ENCODE measurements at places on chromosomes 3 and 15.
A peak's percentile ranks its signal among the peaks of the same experiment; 100 is the strongest.

GRCh38 chr3:14162178-14162577, 16.2 kb downstream of the XPC start:
- no peak for DNase-seq

DNA sequence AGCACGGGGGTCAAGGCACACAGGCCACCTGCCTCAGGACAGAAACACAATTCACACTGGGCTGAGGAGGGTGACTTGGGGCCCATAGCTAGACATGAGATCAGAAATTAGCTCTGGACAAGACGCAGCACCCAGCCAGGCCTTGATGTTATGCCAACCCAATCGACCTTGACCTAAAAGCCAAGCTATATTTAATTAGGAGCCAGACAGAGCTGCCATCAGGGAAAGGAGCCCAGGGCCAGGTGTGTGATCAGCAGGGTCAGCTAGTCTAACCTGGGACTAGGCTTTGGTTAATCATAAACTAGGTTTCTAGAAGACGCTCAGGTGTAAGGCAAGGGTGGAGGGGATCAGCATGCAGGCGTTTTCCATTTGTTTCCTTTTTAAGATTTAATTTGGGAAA, 23.9 kb upstream of the SLC25A36 start:
- DNase-seq: no peak

- DNase-seq: no peak
Measured at GRCh38 chr3:70603103-70603502, 290.7 kb upstream of the MDFIC2 start.

DNA sequence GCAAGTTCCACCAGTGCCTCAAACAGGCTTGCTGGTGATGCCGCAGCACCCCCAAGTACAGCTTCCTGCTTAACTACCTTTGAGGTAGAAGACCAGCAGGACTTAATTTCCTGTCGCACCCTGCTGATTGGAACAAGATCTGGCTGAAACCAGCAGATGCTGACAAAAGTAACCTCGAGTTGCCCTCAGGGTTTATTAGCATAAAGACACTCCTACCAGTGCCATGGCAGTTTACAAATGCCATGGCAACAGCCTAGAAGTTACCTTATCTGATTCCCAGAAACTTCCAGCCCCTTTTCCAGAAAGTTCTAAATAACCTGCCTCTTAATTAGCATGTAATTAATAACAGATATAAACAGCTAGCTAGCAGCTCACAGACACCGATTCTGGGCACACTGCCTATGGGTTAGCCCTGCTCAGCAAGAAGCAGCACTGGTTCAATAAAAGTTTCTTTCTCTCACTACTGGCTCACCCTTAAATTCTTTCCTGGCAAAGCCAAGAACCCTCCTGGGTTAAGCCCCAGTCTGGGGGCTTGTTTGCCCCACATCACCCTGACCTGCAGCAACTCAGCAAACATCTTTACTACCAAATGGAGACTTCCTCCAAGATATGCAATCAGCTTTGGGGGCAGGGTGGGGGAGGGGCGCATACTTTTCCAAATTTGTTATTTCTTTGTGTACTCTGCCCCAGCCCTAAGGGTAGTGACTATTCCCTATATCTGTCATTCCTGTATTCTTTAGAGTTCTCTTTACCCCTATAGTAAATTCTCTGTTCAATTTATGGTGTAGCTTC, 54.2 kb downstream of the MAP4 start:
- DNase-seq: no peak

DNA sequence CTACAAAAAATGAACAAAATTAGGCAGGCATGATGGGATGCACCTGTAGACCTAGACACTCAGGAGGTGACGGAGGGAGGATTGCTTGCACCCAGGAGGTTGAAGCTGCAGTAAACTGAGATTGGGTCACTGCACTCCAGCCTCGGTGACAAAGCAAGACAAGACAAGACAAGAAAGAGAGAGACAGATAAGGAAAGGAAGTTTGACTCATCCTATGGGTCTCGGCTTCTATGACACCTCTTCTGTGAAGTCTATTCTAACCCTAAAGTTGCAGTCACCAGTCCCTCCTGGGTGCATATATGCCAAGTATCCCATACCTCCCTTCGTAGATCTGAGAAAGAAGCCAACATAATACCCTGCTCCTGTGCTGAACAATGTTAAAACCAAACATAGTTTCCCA, 7.9 kb upstream of the ZMAT3 start:
- no peak for DNase-seq

- DNase-seq: no peak
Measured at GRCh38 chr3:98921957-98922356, 20.5 kb upstream of the DCBLD2 start.

DNA sequence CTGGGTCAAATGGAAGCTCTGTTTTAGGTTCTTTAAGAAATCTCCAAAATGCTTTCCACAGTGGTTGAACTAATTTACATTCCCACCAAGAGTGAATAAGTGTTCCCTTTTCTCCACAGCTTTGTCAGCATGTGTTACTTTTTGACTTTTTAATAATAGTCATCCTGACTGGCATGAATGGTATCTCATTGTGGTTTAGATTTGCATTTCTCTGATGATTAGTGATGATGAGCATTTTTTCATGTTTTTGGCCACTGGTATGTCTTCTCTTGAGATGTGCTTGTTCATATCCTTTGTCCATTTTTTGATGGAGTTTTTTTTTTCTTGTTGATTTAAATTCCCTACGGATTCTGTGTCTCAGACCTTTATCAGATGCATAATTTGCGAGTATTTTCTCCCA, 745.0 kb upstream of the BCHE start:
- no peak for DNase-seq

- DNase-seq: no peak
Measured at GRCh38 chr15:33460166-33460805, 149.5 kb downstream of the RYR3 start.

DNA sequence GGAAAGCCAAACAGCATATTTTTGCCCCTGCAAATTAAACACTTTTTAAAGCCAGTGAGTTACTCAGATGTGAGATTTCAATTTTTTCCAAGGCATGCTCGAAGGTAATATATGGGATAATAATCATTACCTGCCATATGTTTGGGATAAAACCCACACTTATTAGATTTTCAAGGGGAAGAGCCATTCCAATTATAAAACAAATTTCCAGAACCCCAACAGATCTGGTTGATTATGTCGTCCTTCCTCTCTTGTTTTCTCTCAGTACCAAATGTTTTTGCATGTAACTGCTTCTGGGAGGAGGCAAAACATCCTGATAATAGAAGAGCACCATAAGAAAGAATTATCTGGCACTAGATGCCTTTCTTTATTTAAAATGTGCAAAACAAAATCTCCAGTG, 115.1 kb downstream of the AKAP13 start:
- DNase-seq: no peak

DNA sequence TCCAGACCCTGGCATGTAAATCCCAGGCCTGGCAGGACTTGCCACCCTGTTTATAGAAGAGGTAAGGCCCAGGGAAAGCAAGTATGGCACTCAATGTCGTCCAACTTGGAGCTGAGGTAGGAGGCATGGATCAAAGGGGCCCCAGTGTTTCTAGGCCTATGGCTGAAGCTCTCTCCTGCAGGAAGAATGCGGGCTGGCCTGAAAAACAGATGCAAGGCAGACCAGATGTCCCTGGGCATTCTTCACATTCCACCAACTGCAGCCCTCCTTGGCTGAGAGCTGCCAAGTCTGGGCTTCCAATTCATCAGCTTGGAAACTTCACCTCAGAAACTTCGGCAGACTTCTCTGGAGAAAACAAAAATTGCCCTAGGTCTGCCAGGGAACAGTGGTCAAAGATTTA, 22.2 kb downstream of the MESD start:
- no peak for DNase-seq

DNA sequence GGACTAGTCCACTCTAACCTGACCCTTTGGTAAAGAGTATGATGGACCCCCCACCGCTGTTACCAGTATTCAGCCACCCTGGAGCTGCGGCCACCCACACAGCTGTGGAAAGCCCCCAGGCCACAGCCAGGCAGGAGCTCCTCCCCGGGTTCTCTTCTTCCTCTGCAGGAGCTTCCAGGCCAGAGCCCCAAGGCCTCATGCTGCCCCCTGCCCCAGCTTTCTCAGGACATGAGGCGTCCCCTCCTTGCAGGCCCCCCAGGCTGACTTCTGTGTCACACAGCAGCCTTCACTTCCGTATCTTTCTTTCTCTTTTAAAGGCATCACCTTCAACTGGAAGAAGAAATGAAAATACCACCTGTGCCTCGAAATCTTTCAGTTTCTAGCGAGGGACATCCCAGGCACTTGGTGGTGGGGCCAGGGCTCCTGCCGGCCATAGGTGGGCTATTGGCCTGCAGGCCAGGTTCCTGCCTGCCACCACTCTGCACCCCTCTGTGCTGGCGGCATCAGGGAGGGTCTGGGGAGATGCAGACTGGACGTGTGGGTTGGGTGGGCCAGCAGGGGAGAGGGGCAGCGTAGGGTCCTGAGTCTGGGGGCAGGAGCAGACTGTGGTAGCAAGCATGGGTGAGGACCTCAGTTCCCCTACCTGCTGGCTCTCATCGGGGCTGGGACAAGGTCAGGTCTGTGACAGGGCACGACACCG, 19.9 kb downstream of the KLF13 start:
- no peak for DNase-seq

DNA sequence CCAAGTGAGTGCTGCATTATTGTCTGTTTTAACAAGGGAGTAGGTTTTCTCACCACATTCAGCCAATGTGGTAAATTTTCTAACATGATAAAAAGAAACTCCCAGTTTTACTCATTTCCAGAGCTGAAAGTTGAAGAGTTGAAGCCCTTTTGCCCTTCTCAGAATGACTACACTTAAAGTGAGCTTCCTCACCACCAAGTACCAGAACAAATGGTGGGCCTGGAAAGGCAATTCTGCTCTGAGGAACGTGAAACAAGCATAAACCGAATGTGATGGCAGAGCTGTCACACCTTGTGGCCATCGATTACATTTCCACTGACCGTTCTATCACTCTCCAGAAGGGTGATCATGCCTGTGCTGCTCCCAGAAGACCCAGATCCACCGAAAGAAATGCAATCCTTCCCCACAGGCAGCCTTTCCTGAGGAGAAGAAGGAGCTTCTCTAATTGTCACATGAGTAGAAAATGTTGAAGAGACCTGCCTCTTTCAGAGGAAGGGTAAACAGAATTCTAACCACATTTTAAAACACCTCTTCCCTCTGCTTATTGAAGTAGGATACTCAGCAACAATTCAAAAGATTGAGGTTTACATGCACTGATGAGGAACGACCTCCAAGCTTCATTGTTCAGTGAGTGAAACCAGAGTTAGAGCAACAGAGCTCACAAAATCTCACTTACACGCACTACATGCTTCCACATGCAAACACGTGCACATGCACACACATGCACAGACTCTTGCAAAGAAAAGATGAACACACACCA, 21.4 kb upstream of the CCR9 start:
- no peak for DNase-seq

DNA sequence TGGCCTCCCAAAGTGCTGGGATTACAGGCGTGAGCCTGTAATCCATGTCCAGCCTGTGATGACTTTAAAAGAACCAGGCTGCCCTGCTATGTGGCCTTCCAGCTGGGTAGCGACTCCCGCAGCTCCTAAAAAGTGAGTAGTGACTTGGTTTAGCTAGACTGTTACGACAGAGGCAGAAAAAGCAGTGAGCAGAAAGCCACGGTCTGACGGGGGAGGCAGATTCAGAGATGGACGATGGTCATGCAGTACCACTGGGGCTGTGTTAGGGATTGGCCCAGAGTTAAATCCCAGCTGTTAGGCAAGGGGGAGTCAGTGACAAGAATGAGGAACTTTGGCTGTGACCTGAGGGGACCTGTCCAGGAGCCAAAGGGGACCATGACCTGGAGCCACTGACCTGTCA, 3.1 kb upstream of the RPL29 start:
- no peak for DNase-seq

- peak; percentile 40 for DNase-seq
Measured at GRCh38 chr3:149247929-149248691, 26.5 kb upstream of the CP start.

Data from endothelial cell of umbilical vein (primary cell).